OCI-LY7 (cell line): ENCODE measurements at places on chromosomes 6 and 20. TPM values are rescaled to one million over a fixed set of nuclear protein-coding genes. Genes with fewer than 3 reads are reported as not detected.

Gene OPRM1
- total RNA-seq: not detected in 2 replicates

Gene OPN5
- not detected in 2 replicates for total RNA-seq

Gene MOG
- total RNA-seq: not detected in 2 replicates

Gene CUL9
- 31.1 and 32.9 TPM in 2 replicates for total RNA-seq

Gene ZSCAN26
- 2.8 and 6.3 TPM in 2 replicates for total RNA-seq

DNA sequence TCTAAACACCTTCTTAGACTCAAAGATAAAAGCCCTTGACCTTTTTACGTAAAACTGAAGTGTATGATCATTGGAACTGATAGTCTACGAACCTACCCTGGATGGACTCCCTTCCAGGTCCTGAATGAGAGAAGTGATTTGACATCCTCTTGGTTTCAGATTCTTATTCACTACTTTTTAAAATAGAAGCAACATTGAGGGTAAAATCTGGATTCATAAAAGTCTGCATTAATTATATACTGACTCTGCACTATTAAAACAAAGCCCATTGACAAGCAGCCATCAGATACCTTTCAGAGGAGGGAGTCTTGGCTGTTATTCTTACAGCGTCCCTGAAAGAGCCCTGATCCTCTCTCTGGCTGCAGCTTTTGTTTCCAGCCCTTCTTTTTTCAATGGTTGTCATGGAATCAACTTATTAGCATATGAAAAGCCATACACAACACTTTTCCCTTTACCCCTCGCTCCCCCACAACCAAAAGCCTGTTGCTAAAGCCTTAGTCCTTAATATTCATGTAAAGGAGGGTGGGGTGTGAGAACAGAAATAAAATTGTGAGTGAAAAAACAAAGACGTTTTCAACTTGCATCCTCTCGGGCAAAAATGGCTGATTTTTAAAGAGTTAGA is 270.0 kb upstream of the MARCKS start:
- no peak for DNase-seq

- no peak for DNase-seq
These were observed 21.1 kb upstream of the PKIB start for GRCh38 chr6:122589115-122589514.

- no peak for DNase-seq
These were observed 104.9 kb downstream of the RPS12 start for GRCh38 chr6:132919045-132919860.

- no peak for DNase-seq
These were observed 222.8 kb upstream of the PLN start for GRCh38 chr6:118325220-118325860.

- peak; percentile 79 for DNase-seq
These were observed 1.9 kb upstream of the AP5S1 start for GRCh38 chr20:3818155-3819151.

DNA sequence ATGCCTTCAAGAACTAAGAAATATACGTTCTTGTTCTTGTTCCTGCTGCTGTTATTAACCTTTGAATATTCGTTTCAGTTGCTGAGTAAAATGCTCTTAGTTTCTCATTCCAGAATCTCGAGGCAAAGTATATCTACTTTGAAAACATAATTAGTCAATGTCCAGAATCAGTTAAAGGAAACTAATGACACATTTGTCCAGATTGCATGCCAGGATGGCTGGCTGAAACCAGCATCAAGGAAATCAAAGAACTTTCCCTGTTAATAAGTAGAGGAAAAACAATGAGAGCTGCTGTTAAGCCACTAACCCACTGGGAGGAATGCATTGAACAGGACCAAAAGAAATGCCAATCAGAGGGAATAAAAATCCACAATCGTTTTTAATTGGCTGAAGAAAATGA is 196.9 kb downstream of the ALDH8A1 start:
- no peak for DNase-seq

DNA sequence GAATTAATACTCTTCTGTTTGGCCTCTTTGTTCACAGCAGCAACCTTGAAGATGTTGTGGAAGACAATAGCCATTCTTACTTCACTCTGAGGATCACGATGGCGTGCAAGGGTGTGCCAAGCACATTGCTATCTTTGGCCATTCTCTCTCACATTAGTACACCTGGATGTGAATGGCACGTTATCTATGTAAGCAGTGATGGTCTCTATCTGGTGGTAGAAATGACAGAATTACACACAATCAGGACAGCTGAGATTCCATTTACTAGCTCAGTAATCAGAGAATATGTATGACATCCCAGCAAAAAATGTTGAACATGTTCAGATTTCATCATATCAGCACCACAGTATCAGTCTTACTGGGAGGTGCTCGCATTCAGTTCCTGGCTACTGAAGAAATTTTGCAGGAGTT is 116.2 kb downstream of the LCA5 start:
- DNase-seq: no peak

DNA sequence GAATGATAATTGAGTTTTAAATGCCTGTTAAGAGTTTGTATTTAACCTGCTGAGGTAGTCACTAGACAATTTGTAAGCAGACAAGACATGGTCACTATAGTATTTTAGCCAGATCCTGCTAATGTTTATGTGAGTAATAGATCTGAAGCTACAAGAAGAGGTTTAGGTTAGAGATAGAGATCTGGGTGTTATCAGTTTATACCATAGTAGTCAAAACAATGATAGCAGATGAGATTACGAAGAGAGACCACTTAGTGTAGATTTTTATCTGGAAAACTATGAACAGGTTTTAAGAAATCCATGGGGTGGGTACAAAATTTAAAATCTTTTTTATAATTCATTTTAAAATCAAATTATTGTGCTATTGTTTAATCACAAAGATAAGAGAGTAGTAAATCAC is 47.5 kb downstream of the PHIP start:
- no peak for DNase-seq

GRCh38 chr6:121879149-121879548 is 443.7 kb downstream of the GJA1 start:
- DNase-seq: no peak
